Chondrocyte (in vitro differentiated cells): ENCODE measurements at places on chromosomes 4 and X. TPM values are rescaled to one million over a fixed set of nuclear protein-coding genes. Genes with fewer than 3 reads are reported as not detected.

- no peak for DNase-seq
Observed at GRCh38 chr4:121479808-121480207, 99.0 kb upstream of the QRFPR start.

The UGT2B7 gene
- total RNA-seq, result 2.4 to 7.1 TPM (median 6.5 TPM) in 3 replicates

The MAGEC2 gene
- total RNA-seq, result not detected in 3 replicates

- DNase-seq, result no peak
Observed at GRCh38 chrX:150293311-150294013, 69.7 kb upstream of the MAMLD1 start.

The SPIN2A gene
- total RNA-seq, result 0.54 to 2.3 TPM (median 1.0 TPM) in 3 replicates

- DNase-seq, result no peak
Observed at GRCh38 chr4:819401-820229, 6.3 kb downstream of the CPLX1 start.

GRCh38 chr4:13548059-13548983 lies 4.0 kb upstream of the NKX3-2 start:
- no peak for DNase-seq

- DNase-seq, result no peak
Observed at GRCh38 chr4:187139141-187139540, 415.5 kb upstream of the FAT1 start.

The SRD5A3 gene
- total RNA-seq, result 23.9 to 31.4 TPM (median 29.0 TPM) in 3 replicates

DNA sequence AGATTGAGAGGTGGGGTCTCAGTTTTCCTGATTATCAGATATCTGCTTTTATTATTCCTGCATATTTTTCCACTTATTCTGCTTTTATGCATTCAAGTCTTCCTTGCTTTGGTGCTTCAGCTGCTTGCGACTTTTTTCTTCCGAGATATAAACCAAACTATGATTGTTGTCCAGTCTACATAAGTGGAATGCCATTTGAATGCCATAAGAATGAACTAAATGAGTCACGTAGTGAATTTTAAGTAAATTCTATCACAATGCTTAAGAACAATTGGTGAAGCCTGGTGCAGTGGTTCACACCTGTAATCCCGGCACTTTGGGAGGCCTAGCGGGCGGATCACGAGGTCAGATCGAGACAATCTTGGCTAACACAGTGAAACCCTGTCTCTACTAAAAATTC lies 189.1 kb downstream of the PCDH18 start:
- no peak for DNase-seq

- no peak for DNase-seq
Observed at GRCh38 chr4:151993521-151993920, 232.7 kb upstream of the GATB start.

The TMSB15B gene
- total RNA-seq, result 6.8 to 12.5 TPM (median 9.7 TPM) in 3 replicates

DNA sequence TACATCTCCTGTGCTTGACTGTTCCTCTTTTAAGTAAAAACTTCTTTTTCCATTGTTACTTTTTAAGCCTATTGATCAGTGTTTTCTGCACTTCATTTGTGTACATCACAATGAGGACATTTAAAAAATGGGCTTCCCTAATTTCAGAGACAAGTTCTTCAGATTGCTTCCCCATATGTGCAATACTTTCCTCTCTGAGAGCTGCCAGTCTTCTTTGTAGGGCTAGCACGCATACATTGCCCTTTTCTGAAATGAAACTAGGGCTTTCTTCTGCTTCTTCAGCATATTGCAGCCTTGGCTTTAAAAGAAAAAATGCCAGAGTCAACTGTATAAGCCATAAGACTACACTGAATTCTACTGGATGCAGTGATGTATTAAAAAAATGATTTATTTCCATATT lies 37.8 kb downstream of the FAT4 start:
- DNase-seq, result no peak
